ENCODE measurements at places on chromosomes 5 and 9.
A peak's percentile ranks its signal among the peaks of the same experiment; 100 is the strongest.

- DNase-seq = no peak
Measured at GRCh38 chr5:133559960-133560359, 52.4 kb downstream of the FSTL4 start.

DNA sequence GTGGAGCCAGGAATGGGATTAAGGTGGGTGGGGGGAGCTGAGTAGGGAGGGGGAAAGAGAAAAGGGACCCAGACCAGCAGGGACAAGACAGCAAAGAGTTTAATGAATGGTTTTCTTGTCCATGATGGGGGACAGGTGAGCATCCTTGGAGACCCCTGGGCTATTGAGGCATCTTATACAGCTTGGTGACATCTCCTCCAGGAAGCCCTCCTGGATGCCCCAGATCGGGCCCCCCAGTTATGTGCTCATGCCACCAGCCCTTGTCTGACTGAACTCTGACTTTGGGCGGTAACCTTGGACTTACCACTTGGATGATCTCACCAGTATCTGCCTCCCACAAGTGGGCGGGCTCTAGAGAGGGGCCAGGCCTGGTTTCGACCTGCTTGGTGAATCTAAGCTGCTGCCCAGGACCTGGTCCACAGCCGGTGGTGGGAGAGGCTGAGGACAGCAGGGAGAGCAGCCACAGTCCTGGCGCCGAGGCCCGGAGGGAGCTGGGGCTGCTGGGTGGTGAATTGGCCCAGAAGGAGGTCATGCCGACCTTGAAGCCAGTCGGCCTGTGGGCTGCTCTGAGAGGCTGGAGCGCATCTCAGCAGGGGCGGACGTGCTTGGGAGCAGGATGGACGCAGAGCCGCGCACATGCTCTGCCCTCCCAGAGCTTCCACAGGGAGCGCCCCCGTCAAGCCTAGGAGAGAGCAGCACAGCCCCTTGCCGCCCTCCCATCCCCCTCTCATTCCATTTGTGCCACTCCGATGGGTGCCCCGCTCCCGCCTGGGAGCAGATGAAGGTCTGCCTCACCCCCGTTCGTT is 36.2 kb downstream of the UNC5A start:
- DNase-seq = no peak

- no peak for DNase-seq
Measured at GRCh38 chr5:166768536-166768935, 1522.9 kb upstream of the WWC1 start.

- DNase-seq = no peak
Measured at GRCh38 chr9:94666364-94667099, 27.2 kb upstream of the FBP1 start.

GRCh38 chr9:69822116-69822750 is 1.6 kb downstream of the CFAP95 start:
- DNase-seq = peak; percentile 63

DNA sequence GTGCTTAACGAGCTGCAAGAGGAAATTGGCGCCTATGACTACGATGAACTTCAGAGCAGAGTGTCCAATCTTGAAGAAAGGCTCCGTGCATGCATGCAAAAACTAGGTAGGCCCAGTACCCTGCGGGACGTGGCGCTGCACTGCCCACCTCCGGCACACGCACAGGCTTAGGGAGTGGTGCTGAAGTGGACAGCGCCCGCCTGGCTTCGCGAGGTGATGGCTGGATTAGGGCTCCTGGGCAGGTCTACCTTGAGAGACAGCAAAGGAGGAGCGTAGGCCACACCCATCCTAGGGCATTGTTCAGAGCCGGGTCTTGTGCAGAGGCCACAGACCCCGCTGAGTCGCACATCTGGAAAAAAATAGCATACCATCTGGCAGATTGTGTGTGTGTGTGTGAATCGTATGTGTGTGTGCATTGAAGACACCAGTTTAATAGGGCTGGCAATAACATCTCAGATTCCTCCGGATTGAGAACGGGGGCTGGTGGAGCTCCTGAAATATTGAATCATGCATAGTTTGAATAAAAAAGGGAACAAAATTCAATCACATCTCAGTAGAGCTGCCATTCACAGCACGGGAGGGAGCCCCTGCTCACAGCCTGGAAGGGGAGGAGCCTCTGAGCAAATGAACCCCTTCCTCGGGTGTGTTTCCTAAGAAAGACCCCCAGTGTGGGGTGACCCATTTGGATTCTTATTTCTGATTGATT is 11.1 kb downstream of the OLFM1 start:
- peak; percentile 13 for DNase-seq

DNA sequence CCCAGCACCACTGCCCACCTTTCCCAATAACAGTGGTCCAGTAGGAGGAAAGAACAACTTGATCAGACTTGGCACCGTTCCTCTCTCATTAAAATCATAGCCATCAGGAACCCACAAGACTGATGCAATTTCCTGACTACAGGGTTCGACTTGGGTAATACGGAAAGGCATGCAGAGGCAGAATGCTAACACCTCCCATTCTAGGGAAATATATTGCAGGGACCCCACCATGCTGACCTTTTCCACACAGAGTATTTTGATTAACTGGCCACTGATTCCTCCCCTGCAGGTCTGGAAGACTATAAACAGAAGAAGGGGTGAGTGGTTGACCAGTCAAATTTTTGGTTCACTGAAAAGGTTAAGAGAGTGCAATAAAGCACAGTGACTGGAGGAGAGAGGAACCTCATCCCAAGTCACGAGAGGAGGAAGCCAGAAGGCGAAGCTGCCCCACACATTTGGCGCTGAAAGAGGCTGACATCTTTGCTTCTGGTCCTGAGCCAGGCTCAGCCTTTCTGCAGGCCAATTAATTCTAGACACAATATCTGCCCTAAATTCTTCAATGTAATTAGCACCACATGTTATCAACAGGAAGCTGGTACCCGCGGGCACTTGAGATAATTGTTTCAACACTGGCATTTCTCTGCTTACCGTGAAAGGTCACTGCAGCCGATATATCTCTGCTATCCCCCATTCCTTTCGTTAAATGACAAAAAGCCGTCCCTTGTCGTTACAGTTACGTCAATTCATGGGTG is 64.7 kb upstream of the SPOCK1 start:
- DNase-seq = peak; percentile 78

- no peak for DNase-seq
Measured at GRCh38 chr5:93299681-93300308, 281.2 kb downstream of the NR2F1-AS1 start.

DNA sequence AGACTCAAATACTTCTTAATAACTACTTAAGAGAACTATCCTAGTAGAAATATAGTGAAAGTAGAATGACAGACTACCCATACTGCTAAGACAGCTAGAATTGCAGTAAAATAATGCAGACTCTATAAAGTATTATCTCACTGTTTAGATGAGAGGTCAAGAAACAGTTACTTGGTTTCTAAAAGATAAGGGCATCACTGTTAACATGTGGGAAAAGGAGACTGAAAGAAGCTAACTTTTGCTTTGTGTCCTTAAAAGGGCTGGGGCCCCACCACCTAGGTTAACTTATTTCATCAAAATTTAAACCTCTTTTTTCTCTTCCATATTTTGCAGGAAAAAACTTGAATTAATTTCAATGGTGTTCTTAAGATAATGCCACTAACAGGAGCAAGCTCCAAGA is 204.3 kb downstream of the CNTLN start:
- DNase-seq = no peak

DNA sequence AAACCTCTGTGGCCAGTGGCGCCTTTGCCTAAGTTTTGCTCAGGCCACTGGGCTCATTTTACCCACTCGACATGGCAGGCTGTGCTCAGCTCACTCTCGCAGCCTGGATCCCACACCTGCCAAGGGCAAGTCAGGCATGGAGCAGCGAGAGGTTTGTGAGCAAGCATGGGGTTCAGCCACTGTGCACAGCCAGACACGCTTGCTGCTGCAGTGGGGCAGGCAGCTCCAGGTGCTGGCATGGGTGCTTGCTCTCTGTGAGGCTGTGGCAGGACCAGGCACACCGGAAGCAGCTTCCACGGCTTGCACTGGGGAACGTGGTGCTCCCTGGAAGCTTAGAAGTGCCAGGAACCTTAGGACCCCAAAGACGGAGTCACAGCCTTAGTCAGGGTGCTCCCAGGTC is 470.1 kb downstream of the CDH9 start:
- no peak for DNase-seq

GRCh38 chr9:131743096-131743495 is 3.2 kb upstream of the RAPGEF1 start:
- no peak for DNase-seq

DNA sequence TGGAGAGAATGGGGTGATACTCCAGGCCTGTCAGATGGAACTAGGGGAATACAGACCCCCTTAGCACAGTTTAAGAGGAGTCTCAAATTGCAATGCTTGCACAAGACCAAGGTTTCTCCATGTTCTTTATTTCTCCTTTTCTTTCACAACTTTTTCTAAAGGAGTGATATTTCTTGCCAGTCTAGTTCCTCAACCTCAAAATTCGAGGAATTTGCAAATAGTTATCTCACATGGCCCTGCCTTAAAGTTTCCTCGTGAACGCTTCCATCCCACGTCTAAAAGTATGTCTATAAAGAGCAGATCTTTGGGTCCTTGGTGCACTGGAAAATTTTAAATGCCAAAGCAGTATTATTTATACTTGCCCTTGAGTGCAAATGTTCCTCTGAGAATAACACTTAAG is 373.8 kb upstream of the KLF4 start:
- no peak for DNase-seq

DNA sequence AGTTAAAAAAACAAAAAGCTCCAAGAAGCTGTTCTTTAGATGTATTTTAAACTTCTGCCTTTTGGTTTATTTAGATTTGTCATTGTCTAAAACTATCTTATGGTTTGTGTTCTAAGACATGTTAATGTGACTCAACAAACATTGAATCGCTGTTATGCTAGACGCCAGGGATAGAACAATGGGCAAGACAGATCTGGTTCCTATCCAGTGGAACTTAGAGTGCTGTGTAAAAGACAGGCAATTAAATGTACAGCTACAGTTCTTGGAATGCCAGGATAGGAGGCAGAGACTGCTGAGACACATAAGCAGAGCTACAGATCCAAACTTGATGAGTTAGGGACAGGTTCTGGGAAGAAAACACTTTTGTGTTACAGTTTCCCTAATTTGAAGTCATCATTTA is 22.4 kb downstream of the LYRM7 start:
- DNase-seq = peak; percentile 13

DNA sequence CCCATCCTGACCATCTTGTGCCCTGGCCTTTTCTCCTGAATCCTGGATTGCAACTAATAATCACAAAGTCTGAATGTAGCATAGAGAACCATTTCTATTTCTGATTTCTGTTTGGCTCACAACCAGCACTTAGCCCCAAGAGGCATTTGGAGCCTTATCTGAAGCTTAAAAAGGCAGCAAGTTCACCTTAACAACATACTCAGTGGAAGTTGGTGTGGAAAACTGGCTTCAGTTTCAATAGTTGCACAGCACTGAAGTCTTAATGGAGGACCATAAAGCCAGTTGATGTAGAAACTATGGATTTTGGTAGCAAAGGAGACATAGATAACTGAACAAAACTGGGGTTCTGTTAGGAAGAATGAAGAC is 574.1 kb downstream of the PSAT1 start:
- DNase-seq = no peak

- no peak for DNase-seq
Measured at GRCh38 chr9:107744873-107745272, 255.3 kb upstream of the KLF4 start.

- no peak for DNase-seq
Measured at GRCh38 chr5:167797933-167798332, 493.5 kb upstream of the WWC1 start.

GRCh38 chr5:135564331-135564730 is 14.5 kb downstream of the CXCL14 start:
- no peak for DNase-seq

DNA sequence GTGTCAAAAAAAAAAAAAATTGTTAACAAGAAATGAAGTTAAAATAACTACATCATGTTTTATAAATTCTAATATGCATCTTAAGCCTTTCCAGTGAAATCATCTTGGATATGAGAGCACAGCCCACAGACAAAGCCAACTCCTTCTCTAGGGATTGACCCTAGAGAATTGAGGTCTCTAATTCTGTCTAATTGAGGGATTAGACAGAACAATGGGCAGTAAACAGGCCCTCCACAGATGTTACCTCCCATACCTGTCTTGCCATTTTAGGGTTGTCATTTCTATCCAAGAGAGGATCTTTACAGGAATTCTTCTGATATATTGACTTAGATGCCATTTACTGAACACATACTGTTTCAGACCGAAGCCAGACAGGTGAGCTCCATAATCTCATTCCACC is 42.3 kb downstream of the NSG2 start:
- no peak for DNase-seq

DNA sequence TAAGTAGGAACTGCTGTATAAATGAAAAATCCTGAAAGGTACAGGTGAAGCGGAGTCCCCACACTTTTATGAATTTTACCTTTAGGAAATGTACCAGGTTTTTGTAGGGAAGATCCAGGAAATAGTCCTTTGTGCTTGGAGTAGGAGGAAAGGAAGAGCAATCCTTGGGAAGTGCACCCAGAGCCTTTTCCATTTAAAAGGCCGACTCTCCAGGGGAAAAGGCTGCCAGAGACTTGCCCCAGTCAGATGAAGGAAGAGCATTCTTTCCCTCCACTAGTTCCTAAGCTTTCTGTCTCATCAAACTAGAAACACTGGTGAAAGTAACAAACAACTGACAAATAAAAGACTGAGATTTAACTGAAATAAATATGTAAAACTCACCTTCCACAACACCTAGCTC is 779.4 kb upstream of the CDH6 start:
- DNase-seq = no peak

GRCh38 chr9:7103367-7103766 is 345.6 kb downstream of the KDM4C start:
- no peak for DNase-seq

DNA sequence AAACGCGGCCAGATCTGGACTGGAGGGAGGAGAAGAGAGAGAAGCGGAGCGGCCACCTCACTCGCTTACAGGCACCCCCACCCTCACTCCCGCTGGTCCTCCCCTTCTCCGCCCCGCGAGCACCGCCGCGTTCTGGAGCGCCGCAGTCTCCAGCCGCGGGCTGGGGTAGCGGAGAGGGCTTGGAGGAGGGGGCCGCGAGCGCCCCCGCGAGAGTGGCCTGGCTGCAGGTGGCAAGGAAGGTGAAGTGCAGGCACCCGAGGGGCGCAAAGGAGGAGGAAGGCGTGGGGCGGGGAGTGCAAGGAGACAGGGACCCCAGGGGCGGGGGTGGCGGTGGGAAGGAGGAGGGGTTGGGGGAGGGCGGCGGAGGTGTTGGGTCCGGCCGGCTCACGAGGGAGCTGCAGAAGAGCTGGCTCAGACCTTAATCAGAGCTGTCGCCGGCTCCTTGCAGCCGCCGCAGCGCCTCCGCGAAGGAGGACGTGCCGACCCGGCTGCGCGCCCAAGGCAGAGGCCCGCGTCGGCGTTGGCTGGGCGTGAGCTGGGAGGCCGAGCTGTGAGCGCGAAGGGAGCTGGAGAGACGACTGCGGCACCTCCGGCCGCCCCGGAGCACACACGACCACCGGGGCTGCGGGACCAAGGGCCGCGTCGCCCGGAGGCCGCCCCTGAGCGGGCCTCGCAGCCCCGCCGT is at the start of gene DMRT3:
Gene DMRT3, plus strand, starts transcription at position 398 of the 685 bp plus-strand sequence. CDS start 347 bp downstream, outside the sequence.
- no peak for DNase-seq

- DNase-seq = no peak
Measured at GRCh38 chr9:86405086-86405491, 50.9 kb upstream of the TUT7 start.

- no peak for DNase-seq
Measured at GRCh38 chr5:154520861-154521453, 42.9 kb upstream of the HAND1 start.

- peak; percentile 78 for DNase-seq
Measured at GRCh38 chr5:59615272-59615671, 278.3 kb downstream of the PDE4D start.

Measured in fibroblast of skin of back (primary cell).